ENCODE measurements at places on chromosomes 6 and 20.

DNA sequence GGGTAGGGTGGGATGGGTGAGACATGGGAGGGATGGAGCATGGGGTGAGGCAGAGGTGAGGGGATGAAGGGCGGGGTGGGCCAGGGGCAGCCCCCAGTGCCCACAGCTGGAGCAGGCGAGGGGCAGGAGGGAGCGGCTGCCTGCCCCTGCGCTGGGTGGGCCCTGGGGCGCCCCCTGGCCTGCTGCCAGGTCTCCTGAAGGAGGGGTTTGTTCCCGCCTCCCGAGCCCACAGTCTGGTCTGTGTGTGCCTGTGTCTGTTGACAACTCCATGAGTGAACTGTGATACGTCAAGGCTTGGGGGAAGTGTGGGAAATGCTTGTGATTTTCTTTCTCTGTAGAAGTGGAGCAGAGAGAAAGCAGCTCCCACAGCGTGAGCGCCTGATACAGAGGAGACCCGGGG, 10.9 kb upstream of the MRGBP start:
- ATAC-seq: no peak

DNA sequence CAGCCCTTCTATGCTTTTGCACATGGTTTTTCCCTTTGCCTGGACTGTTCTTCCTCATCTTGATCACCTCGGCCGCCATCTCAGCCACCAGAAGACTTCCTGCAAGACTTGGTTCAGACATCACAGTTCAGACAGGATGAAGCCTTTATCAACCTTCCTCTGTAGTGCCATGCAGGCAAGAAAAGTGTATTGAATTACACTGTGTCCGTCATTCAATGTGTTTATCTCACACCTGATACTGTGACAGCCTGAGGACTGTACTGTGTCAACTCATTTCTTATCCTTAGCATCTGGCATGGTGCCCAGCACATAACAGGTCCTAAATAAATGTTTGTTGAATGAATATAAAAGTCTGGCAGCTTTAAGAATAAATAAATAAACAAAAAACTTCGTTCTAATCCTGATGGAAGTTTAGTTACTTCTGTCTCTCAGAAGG, 133.3 kb upstream of the MAN1A1 start:
- no peak for ATAC-seq

- ATAC-seq: no peak
Measured at GRCh38 chr20:11350126-11351005, 567.3 kb upstream of the BTBD3 start.

- ATAC-seq: no peak
Measured at GRCh38 chr6:119240257-119241110, 109.1 kb downstream of the MAN1A1 start.

- ATAC-seq: no peak
Measured at GRCh38 chr6:150606647-150607328, 7.1 kb downstream of the PLEKHG1 start.

DNA sequence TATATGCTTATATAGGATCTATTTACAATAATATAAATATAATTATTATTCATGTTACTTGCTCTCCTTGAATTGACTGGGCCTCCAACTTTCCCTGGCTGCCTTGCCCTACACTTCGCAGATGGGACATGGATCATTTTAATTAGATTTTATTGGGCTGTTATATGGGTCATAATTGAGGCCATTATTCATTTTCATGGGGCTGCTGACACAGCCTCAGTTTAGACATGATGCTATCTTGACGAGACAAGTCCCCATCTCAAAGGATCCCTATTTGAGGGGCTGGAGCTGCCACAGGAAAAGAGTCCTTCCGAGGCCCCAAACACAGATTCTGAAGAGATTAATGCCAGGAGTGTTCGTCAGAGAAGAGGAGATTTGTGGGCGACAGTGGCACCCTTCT, 170.4 kb downstream of the DHX35 start:
- no peak for ATAC-seq

DNA sequence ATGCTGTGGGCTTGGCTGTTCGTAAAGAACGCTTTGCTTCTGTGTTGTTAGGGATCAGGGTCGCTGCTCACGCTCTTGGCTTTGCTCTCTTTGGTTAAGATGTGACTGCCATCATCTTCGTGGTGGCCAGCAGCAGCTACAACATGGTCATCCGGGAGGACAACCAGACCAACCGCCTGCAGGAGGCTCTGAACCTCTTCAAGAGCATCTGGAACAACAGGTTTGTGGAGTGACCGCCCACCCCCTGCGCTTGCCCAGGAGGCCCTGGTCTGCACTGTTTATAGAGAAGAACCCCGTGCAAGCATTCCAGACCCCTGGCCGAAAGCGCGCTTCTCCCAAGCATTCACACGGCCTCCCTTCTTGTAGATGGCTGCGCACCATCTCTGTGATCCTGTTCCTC, 57.1 kb downstream of the GNAS start:
- no peak for ATAC-seq

- peak; percentile 12 for ATAC-seq
Measured at GRCh38 chr6:3228046-3228671, 706 bp upstream of the TUBB2B start.

- no peak for ATAC-seq
Measured at GRCh38 chr6:26379740-26380139, 3.2 kb upstream of the BTN2A2 start.

GRCh38 chr20:37919389-37920040, 16.6 kb downstream of the VSTM2L start:
- ATAC-seq: no peak

- no peak for ATAC-seq
Measured at GRCh38 chr6:130524552-130524951, 158.7 kb downstream of the TMEM200A start.

DNA sequence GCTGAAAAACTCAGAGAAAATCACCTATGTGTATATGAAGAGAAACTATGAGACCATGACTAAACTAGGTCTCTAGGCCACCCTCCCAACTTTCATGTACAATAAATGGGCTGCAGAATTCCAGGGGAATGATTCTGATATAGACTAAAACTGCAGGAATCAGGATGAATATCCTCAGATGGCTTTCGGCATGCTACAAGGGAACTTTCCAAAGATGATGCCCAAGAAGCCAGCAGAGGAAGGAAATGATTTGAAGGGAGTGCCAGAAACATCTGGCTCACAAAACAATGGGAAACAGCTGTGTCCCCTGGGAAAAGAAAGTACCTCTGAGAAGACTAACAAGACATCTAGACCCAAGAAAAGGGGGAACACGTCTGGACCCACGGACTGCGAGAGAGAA, 41.1 kb downstream of the PLN start:
- no peak for ATAC-seq

GRCh38 chr6:7821426-7821825, 89.2 kb downstream of the TXNDC5 start:
- no peak for ATAC-seq

DNA sequence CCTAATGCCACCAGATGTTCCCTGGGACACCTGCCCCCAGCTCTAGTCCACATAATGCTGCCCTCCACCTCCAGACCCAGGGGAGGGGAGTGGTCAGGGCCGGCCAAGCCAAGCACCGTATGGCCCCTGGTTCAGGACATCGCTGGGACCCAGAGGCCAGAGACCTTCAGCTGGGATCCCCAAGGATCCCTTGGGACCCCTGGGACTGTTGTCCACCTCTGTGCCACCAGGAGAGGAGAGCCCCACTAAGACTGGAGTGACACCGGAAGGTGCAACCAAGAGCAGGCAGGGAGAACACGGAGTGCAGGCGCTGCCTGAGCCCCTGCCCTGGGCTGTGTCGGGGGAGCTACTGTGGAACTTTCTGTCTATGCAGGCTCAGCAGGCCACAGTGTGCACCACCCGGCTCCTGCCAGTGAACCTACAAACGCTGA, 43.6 kb downstream of the CTCFL start:
- no peak for ATAC-seq

GRCh38 chr6:2760882-2761842, 4.0 kb upstream of the WRNIP1 start:
- no peak for ATAC-seq

- no peak for ATAC-seq
Measured at GRCh38 chr20:56249244-56249955, 868 bp downstream of the MC3R start.

DNA sequence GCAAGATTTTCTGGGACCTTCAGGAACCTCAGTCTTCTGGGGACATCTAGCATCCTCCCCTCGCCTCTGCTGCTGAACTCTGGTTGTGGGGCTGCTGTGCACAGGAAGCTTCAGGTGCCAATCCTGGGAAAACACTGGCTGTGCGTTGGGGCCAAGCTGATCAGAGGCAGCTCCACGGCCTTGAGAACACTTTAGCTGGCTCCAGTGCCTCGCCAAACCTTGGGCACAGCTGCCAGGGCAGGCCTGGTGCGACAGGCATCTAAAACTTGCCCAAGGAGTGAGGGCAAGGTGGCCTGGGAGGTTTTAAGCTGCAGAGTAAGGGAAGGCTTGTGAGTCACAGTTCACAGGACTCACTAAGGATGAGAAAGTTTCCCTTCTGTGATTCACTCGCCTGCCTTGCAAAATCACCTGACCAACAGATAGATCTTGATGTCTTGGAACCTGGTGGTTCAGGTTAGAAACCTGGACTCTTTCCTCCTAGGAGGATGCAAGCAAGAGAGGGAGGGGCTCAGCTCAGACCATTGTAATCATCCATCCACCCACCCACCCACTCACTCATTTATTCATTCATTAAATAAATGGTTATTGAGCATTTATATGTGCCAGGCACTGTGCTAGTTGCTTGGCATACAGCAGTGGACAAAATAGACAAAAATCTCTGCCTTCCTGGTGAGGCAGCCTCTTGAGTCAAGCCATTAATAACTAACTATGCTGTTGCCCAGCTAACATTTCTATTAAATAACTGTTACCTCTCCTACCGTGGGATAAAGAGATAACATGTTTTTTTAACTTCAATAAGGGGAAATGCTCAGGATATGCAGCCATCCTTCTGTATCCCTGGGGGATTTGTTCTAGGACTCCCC, 2.5 kb upstream of the SPATS1 start:
- peak; percentile 60 for ATAC-seq

GRCh38 chr6:49087369-49087768, 375.7 kb downstream of the MMUT start:
- no peak for ATAC-seq

GRCh38 chr6:81634155-81634880, 118.2 kb downstream of the TENT5A start:
- no peak for ATAC-seq

GRCh38 chr6:21654361-21654760, 60.8 kb downstream of the SOX4 start:
- no peak for ATAC-seq

GRCh38 chr20:19932170-19932667, 84.9 kb upstream of the NAA20 start:
- no peak for ATAC-seq

GRCh38 chr6:125931733-125932450, 24.7 kb upstream of the HINT3 start:
- ATAC-seq: peak; percentile 25

DNA sequence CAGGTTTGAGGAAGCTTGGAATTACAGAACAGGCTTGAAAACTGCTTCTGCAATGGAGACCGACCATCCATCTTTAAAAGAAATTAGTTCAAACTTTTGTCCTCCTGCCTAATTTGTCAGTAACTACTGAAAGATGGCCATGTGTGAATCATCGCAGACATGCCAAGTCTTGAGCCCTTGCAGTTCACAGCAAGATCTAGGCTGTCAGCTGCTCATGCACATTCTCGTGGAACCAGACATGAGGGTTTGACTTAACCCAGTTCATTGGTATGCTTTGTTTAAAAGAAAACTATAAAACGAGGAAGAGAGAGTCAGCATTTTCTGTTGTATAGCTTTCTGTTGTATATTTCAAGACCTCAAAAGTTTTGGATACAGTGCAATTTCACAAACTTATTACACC, 74.0 kb upstream of the SAMD5 start:
- ATAC-seq: no peak

DNA sequence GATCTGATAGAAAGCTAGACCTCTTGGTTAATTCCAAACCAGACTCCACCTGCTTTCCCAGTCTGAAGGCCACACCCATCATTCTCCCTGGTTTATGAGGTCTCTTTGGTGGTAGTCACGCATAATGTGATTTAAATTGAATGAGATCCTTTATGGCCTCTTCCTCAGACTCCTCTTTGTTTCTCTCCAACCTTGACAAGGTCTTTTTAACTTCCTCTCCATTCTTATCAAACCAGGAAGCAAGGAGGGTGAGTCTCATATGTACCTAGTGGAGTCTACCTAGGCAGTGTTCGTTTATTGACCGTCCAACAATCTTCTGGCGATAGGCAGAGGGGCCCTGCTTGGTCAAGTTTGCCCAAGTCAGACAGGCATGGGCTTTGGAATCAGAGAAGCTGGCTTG, 184.2 kb upstream of the LAMP5 start:
- no peak for ATAC-seq

GRCh38 chr20:51569815-51570738, 27.6 kb upstream of the NFATC2 start:
- ATAC-seq: no peak

DNA sequence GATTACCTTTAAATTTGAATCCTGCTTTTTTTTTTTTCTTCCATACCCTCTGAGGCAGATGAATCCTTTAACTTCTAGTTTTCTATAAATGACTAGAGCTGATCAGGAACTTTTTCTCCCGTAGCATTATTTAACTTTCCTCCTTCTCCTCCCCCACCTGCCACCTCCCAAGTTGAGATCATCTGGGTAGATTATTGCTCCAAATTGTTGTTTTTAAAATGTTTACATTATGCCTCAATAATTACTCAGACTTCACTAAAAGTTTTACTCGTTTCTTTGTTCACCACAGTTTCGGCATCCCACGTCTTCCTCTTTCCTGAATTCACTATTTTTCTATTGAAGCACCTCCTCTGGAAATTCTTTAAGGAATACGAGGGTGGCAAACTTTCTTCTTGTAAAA, 16.6 kb upstream of the SCUBE3 start:
- no peak for ATAC-seq

DNA sequence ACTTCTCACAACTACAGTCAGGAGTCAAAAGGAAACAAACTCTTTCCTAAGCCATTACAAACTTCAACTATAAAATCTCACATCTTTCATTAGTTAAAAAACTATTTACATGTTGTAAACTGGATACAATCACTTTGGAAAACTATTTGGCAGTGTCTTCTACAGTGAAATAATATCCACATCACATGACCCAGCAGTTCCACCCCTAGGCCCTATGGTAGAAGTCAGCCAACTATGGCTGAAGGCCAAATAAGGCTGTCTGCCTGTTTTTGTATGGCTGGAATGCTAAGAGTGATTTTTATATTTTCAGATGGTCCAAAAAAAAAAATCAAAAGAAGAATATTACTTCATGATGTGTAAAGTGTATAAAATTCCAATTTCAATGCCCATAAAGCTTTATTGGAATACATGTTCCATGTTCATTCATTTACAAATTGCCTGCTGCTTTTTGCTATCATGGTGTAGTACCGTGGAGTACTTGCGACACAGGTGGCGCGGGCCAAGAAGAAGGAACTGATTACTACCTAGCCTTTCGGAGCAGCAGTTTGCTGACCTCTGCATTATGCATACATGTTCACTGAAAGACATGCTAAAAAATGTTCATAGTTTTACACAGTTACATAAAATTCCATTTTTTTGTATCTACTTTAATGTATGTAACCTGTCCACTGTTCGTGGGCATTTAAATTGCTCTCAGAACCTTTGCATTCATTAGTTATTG, 129.0 kb downstream of the KIF16B start:
- no peak for ATAC-seq

DNA sequence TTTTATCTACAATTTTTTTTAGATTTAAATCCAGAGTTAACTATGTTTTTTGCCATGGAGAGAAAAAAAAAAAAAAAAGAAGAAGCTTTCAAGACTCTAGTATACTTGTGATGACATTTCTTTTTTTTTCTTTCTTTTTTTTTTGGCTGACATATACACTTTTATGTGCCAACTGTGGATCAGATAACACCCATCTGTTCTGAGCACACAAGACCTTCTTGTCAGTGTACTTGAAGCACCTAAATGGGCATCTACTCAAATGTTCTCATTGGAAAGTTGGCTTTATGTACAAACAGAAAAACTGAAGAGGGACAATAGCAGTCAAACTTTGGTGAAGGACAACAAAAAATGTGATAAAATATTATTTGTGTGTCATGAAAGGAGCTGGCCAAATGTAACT, 904.5 kb downstream of the GRIK2 start:
- ATAC-seq: no peak
